ENCODE measurements at places on chromosomes 12 and 14. TPM values are rescaled to one million over a fixed set of nuclear protein-coding genes. Genes with fewer than 3 reads are reported as not detected.

The DPF3 gene
- polyA plus RNA-seq, result 4.1 TPM

The CIROP gene
- polyA plus RNA-seq, result 0.04 TPM

The TMEM119 gene
- 23.9 TPM for polyA plus RNA-seq

The HOXC10 gene
- 65.8 TPM for polyA plus RNA-seq

The PRB2 gene
- polyA plus RNA-seq, result not detected

The RFLNA gene
- 8.6 TPM for polyA plus RNA-seq

GRCh38 chr14:53355581-53356112 is 202.5 kb upstream of the DDHD1 start:
- DNase-seq, result no peak

DNA sequence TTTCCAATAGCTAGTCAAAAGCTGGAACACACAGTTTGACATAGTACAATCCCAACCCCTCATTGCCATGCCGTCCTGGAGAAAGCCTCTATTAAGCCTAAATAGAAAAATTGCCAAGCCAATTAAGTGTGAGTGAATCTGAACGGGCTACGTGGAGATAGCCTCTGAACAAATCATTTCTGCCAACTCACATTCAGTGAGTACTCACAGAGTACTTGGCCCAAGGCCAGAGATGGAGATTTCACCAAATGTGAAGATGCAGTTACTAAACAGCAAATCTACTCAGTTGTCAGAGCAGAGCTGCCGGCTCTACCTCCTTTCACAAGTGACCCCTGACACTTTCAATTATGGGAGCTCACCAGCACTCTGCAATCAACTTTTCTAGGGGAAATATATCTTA is 350.0 kb downstream of the GALC start:
- DNase-seq, result no peak

GRCh38 chr12:26821212-26821701 is 11.7 kb downstream of the ITPR2 start:
- no peak for DNase-seq

GRCh38 chr12:131677699-131678098 is 33.2 kb upstream of the SFSWAP start:
- no peak for DNase-seq

All from right renal pelvis (tissue), 4 donors.